ENCODE measurements at places on chromosomes 7 and 10. TPM values are rescaled to one million over a fixed set of nuclear protein-coding genes. Genes with fewer than 3 reads are reported as not detected.

DPP6 gene
- total RNA-seq, result not detected

FOXP2 gene
- not detected for total RNA-seq

TWNK gene
- 12.0 TPM for total RNA-seq

LIPJ gene
- not detected for total RNA-seq

AKR1C8 gene
- not detected for total RNA-seq

H2BK1 gene
- not detected for total RNA-seq

IFIT1B gene
- total RNA-seq, result not detected

All from cardiac atrium fibroblast (primary cell).